ENCODE measurements at places on chromosomes 2 and 18.

GRCh38 chr2:218871345-218872302 is 9.0 kb upstream of the WNT10A start:
- DNase-seq = no peak

DNA sequence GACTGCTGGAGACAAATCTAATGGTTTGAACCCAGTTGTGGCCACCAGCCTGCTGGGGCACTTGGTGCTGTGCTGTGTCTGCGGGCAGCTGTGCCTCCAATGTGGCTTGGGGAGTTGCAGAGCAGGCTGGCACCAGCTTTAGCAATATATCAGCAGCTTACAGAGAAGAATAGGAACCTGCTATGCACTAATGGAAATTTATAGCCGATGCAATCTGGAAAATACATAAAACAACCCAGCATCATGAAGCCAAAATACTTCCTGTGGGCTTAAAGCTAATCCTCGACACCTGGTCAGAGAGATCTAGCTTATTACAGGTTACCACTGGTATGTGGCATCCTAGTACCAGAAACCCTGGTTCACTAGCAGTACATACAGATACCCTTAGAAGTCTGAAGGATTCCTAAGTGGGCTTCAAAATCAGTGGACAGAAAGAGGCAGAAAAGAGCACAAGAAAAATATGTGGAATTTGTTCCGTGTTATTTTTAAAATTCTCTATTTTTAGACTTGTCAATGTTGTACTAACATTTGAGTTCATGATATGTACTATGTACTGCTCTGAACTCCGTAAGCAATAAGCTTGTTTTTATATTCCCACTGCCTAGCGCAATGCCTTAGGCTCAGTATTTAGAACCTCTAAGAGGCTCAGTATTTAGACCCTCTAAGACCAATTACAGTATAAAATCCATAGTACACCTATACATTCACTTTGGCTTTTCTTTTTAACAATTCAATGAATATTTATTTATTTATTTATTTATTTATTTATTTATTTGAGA is 194.7 kb downstream of the UXS1 start:
- DNase-seq = no peak

DNA sequence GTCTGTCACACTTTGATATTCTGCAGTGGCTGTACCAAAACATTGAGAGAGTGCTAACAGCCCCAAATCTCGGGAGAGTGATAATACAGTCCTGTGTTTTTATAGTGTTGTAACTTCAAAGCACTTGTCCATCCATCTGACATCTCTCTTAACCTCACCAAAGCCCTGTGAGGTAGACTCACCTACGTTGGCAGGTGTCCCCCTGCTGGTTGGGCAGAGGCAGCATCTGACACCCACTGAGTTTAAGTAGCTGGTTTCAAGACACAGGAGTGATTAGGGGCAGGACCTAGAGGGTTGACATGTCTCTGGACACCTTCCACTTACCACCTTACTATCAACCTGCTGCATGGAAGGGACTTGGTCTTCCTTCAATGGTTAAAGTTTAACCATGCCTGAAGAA is 22.9 kb downstream of the COLEC12 start:
- DNase-seq = no peak

DNA sequence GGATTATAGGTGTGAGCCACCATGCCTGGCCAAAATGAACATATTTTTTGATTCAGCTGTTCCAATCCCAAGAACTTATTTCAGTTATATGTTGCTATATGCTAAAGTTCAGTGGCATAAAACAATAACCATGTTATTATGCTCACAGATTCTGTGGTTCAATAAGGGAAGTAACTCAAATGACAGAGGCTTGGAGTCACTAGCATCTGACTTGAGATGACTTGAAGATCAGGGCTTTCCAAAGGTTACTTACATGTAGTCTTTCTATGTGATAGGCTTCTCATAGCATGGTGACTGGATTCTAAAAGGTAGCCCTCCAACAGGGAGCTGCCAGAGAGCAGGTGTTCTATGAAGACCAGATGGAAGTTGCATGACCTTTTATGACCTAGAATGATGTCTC is 17.2 kb downstream of the CLK1 start:
- DNase-seq = no peak

DNA sequence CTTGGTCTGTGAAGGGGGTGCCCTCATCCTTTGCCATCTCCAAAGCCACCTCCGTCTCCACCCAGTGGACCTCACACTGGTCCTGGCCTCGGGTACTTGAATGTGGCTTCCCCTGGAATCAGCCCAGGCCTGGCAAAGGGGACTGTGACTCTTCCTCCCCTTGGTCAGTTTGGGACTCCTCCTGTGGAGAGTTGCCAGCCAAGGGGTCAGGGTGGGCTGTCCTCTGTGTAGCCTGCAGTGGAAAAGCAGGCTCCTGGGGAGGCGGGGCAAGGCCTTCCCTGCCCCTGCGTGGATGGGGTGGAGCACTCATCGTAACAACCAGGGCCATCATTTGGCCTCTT is 59.8 kb downstream of the INHBB start:
- no peak for DNase-seq

GRCh38 chr18:24173997-24174396 is 35.1 kb downstream of the CABYR start:
- no peak for DNase-seq

DNA sequence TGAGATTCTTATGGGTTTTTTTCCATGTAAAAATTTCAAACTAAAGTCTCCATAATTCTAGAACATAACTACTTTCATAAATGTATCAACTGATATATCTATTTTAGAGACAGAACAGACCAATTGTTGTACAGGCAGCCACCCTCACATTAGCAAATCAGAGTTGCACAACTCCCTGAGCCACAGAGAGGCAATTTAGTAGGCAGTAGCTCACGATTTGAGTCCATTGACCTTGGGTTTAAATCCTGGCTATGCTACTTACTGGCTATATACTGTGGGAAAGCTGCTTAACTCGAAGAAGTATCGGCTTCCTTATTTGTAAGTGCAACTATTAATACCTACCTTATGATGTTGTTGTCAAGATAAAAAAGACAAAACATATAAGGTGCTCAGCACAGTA is 16.2 kb downstream of the MTIF2 start:
- DNase-seq = no peak

DNA sequence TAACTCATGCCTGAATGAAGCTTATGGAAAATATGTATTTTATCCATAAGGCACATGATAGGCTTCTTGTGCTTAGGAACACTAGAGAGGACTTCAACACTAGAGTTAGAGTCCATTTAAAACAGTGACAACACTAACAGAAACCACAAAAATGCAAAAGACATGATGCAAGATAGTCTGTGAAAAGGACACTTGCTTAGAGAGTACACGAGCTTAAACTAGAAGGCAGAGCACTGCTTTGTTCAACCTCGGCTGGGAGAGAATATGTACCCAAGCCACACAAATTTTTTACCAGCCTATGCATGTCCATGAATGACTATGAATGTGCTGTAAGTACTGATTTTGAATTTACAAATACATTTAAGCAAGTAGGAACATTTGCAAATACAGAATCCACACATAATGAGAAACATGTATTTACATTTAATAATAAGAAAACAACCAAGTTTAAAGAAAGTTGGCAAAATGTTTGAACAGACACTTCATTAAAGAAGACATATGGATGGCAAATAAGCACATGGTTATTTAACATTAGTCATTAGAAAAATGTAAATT is 130.6 kb downstream of the SPOPL start:
- DNase-seq = no peak

GRCh38 chr18:7447318-7448028 is 119.6 kb upstream of the PTPRM start:
- DNase-seq = no peak

GRCh38 chr2:37326866-37327634 is 2.4 kb upstream of the PRKD3 start:
- DNase-seq = no peak

DNA sequence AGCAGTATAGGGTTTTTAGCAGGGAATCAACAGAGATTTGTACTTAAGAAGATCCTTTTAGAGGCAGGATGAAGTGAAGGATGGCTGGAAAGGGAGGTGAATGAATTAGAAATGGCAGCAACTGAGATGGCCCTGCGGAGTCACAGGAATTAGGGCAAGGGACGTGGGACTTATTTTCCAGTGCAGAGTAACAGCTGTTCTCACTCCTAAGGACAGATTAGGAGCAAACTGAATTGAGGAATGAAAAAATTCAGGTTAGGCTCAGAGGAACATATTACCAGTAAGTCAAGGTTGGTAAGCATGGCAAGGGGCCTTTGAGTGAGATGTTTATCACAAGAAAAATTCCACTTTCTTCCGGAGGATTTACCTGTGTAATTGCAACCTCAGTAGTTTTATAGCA is 34.4 kb downstream of the COL4A3 start:
- no peak for DNase-seq

DNA sequence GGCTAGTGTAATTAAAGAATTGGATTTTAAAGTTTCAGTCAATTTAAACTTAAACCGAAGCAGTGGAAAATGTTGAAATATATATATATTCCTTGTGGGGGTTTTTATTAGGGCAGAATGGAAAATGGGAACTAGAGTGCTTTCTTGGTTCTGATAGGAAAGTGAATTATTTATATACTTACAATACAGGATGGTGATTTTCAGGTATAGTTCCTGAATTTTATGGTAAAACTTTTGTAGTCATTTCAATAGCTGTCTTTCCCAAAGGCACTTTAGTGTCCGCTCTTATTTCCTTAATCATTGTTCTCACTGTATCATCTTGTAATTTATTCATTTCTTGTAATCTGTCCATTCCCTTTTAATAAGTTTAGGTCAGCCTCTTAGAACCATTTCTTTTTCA is 1.9 kb downstream of the RPL37A start:
- no peak for DNase-seq

DNA sequence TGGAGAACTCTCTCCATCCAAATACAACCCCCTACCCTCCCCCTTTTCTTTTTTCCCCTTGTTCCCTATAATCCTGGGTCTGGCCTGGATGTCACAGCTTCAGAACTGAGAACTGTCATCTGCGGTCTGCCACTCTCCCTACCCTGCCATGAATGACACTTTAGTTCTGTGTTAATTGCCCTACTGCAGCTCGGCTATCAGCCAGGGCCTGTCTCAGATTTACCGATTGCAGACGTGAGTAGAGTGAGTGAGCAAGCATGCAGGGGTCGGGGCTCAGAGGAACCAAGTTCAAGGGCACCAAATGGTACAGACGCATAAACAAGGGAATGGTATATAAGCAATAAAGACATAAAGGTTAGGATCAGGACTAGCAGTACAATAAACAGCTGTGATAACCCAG is 967.8 kb downstream of the BCL11A start:
- DNase-seq = no peak

DNA sequence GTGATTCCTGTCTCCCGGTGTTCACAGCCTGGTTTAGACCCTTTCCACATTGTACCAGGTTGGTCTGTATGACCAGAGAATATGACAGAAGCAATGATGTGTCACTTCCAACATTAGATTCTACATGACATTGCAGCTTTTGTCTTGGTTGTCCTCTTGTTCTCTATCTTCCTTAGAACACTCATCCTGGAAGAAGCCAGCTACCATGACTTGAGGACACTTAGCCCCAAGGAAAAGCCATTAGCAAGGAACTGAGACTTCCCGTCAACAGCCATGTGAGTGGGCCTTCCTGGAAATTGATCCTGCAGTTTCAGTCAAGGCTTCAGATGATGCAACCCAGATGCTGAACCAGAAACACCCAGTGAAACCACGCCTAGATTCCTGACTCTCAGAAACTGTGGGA is 143.3 kb downstream of the MREG start:
- no peak for DNase-seq

- no peak for DNase-seq
Measured at GRCh38 chr2:117771969-117772630, 42.4 kb upstream of the DDX18 start.

GRCh38 chr2:96798733-96799622 is 17.1 kb upstream of the CNNM3 start:
- DNase-seq = no peak

- no peak for DNase-seq
Measured at GRCh38 chr2:1521191-1521877, 108.1 kb downstream of the TPO start.

DNA sequence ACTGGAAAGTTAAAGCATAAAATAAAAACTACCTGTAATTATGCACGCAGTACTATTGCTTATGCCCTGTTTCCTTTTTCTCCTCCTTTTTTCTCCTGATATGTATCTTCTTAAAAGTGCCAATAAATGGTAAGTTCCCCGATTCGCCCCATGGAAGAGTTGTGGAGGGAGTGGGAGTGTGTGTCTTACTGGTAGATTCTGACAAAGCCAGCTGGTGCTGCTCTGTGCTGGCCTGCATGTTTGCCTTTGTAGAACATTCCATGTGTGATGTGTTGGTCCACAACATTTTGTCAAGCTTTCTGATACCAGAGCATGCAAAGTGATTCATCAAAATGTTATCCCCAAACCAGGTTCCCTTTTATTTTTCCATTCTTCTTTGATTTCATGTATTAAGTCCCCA is 356.9 kb upstream of the RAB12 start:
- DNase-seq = no peak

DNA sequence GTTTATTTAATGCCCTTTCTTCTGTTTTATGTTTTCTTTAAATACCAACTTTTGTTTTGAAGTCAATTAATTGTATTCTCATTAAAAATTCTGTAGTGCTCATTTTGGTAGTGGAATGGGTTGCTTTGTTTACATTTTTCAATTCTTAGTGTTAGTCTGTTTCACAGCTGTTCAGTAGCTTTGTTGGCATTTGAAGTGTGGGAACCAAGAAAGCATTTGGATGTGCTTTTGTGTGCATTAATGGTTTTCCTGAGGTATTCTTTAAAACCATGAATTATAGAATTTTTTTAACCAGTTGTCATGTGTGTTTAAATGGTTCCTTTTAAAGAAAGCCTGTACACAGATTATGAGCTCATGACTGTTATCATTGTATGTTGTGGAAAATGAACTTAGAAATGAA is 19.7 kb downstream of the MIB1 start:
- DNase-seq = no peak

- DNase-seq = no peak
Measured at GRCh38 chr2:173030561-173031490, 44.8 kb upstream of the MAP3K20 start.

DNA sequence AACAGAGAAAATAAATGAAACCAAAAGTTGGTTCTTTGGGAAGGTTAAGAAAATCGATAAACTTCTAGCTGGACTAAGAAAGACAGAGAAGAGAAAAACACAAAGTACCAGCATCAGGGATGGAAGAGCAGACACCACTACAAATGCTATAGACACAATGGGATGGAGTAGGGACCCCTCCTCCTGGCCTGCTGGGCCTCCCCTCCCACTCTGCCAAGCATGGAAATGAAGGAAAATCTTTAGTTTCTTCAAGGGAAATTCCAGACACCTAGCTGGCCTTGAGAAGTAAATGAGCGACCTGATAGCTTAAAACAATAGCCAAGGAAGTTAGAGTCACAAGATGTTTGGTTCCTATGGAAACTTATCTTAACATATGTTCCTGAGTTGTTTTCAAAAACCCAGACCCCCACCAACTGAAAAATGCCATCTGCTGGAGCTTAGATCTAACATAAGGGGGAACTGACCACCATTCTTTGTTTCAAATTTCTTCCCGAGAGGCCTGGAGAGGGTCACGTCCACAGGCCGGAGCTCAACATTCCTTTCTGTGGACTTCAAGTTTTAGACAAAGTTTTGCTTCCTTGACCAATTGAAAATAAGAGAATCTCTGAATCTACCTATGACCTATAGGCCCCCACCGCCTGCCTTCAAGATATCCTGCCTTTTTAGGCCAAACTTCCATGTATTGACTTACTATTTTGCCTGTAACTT is 101.9 kb downstream of the BIN1 start:
- DNase-seq = no peak

GRCh38 chr18:65906621-65907034 is 155.8 kb downstream of the CDH7 start:
- no peak for DNase-seq
